ENCODE measurements at places on chromosomes 5 and 9.

GRCh38 chr9:116208417-116209232 lies 55.0 kb downstream of the PAPPA start:
- DNase-seq = no peak

GRCh38 chr9:93871286-93871685 lies 83.9 kb downstream of the BARX1 start:
- DNase-seq = no peak

DNA sequence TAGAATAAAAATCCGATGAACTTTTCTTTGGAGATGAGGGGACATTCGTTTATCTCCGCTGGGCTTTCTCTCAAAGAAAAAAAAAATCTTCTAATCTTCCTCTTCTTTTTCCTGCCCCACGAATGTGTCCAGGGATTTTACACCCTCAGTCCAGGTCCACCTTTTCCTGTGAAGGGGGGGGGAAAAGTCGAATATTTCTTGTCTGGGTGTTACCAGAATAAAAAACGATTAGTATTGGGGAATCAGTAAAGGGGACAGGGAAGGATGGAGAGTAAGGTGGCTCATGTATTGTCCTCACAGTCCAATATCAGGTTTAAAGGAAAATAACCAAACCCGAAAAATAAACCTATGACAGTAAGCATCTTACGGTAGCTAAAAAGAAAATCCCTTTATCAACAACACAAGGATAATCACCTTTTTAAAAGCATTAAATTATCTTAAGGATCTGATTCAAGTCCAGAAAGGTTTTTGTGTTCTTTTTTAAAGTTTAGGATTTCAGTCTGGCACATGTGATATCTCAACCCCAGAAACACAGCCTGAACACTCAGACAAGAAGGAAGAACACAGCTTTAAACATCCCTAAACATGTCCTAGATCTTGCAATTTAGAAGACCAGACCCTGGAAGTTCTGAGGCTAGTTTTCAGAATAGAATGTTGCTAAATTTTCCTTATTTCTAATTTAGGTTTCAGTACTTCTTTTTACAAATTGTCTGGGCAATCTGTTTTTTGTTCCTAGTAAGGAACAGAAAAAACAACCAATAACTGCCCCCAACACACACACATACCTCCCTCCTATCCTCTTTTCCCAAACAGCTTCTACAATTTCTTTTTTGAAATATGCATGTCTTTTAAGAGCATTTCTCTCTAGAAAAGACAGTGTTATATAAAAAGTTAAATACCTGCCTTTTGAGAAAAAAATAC lies 1.2 kb downstream of the ZNF608 start:
- DNase-seq = no peak

- no peak for DNase-seq
Observed at GRCh38 chr5:107289030-107289714, 381.6 kb downstream of the EFNA5 start.

DNA sequence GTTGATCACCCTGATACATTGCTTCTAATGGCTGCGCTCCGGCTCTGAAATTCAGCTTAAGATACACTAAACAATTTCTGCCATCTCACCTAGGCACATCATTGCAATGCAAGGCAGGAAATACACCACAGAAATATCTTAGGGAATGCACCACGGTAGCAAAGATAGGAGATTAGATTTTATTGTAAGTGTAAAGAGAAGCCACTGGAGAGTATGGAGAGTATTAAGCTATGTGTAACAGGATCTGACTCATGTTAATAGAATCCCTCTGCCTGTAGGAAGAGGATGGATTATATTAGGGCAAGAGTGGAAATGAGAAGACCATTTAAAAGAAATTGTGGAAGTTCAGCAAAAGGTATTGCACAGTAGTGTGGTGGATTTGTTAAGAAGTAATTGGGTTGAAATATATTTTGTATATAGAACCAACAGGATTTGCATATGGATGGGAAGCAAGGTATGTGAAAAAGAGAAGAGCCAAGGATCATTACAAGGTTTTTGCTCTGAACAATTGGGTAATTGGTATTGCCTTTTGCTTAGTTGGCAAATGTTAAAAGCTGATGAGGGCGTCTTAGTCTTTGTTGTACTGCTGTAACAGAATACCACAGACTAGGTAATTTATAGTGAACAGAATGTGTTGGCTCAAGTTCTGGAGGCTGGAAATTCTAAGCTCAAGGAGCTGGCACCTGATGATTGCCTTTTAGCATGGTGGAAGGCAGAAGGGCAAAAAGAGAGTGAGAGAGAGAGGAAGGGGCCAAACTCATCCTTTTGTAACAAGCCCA lies 636.1 kb downstream of the PSAT1 start:
- DNase-seq = no peak

DNA sequence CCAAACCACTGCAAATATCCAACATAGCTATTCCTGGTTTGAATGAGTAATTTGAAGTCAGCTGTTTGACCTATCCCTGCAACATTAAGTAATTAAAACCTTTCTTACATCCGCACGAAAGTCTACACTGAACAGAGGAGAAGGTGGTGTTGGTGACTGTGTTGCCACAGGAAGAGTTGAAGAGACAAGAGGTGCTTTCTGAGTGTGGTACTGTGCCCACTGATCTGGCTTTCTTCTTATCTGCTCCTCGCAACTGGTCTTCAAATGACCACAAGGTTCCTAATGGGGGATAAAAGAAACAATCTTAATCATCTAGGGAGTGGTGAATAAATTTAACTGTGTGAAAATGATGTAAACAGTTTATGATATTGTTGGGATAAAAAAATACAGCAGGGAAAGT lies 29.4 kb upstream of the PDCL start:
- no peak for DNase-seq

- no peak for DNase-seq
Observed at GRCh38 chr5:114312658-114313057, 49.2 kb upstream of the KCNN2 start.

GRCh38 chr5:61159836-61160235 lies 2.4 kb downstream of the SMIM15 start:
- DNase-seq = no peak

DNA sequence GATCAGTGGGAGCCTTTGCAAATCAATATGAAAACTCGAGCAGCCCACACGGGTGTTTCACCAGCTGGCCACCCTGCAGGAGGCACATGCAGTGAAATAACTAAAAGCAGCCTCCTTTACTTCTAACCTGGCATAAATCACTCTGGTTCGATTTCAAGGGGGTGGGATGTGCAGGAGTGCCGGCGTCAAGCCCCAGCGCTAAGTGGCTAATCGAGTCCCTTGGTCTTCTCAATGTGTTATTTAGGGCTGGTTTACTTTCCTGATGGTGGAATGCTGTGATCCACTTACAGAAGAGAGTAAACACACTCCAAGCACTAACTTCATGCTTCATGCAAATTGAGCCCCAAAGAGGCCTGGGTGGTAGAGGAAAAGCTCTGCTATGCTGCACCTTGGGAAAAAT lies 109.4 kb downstream of the TMEM174 start:
- DNase-seq = no peak

GRCh38 chr9:126299706-126300276 lies 26.8 kb upstream of the MVB12B start:
- no peak for DNase-seq

DNA sequence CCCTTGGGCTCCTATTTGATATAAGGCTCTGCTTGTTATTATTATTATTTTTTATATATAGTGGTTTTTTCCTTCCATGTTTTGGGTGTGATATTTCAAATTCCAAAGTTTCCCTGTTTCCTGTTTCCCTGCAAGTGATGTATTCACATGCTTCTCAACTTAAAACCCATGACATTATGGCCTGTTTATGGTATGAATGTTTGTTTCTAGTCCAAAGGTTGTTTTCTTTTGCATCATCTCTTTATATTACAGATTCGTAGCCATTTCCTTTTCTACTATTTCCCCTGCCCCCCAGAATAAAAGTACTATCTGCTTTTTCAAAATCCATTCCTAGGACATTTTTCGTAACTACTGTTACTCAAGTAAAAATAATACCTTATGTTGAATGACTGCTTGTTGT lies 7.5 kb downstream of the SEMA6A start:
- no peak for DNase-seq

DNA sequence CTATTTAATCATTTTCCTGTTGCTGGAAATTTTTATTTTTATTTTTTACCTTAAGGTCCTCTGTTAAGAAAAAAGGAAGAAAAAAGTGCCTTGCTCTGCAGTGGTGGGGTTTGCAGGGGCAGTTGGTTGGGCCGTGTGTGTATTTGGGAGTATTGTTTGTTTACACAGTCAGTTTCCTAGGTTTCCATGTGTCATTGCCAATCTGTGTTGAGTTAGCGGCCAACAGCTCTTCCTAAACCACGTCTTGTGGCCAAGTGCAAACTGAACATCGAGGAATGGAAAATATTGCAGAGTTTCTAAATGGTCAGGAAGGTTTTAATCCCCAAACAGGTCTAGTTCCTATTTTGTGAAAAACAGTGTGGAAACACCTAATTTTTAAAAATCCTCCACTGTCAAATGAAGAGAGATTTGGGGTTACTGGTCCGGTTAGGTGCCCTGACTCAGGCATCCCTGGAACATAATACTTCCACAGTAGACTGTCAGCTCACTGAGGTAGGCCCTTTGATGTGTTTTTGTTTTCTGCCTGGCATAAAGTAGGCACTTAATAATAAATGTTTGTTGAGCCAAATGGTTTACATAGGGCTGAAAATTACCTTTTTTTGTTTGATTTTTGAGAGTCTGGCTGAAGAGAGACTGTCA lies 37.0 kb downstream of the MAMDC2 start:
- DNase-seq = no peak

DNA sequence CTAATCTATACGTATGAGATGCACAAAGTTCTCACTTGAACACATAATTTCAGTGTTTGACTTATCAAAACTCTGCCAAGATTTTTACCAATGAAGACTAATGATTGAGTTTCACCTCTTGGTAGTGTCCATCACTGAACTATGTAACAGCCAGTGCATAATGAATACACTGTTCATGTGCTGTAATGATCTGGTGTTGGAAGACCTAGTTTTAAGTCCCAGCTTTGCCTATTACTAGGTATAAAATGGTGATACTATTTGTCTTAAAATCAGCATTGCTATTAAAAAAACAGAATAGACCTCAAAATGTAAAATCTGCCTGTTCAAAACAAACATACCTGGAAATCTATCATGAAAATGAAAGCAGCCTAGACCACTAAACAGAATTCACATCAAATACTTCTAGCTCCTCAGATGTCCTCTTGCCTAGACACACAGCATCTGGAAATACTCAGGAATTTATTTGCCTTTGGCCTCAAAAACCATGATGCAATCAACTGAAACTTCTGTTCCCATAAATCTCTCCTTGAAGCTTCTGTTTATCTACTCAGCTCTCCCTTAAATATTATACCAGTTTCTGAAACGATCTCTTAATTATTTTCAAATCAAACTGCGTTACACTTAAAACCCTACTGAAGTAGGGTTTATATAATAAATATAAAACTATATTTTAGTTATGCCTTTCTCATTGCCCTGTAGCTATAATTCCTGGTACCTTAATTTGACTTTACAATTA lies 38.1 kb downstream of the MRPS27 start:
- DNase-seq = peak; percentile 32

GRCh38 chr5:1277781-1278180 lies 17.1 kb downstream of the TERT start:
- DNase-seq = no peak

DNA sequence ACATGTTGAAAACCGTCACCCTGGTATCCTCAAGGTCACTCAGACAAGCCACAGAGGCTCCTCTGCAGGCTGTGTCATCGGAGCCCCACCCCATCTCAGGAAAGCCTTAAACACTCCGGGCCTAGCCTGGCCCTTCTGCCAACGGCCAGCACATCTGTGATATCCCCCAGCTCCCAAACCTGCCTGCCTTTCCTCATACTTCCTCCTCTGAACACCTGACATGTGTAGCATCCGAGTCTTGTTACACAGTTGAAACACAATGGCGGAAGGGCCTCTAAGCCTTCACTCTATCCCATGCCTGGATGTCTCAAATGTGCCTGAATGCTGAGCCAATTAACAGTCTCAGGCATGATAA lies 32.9 kb upstream of the TGFBR1 start:
- DNase-seq = no peak

DNA sequence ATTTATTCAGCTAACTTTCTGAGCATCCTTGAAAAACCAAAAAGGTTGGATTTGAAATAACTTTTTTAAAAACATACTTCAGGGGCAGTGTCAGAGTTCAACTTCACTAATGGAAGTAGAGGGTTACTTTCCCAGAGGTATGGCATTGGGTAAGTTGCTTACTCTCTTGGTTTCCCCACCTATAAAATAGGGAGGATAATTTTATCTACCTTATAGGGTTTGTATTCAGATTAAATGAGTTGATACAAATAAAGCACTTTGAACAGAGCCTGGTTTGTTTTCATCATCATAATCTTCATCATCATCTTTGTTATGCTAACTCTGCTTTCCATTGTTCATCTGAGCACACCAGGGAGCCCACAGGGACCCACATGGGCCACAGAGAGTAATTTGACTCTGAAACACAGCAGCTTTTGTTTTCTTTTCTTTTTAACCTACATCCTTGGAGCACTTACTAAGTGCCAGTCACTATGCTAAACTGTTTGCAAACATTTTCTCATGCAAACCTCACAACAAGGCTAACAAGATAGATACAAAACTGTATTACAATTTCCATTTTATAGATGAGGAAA lies 179.1 kb upstream of the SLC24A2 start:
- DNase-seq = no peak

GRCh38 chr5:96783326-96783725 lies 24.4 kb downstream of the ERAP1 start:
- no peak for DNase-seq

- DNase-seq = no peak
Observed at GRCh38 chr5:87784311-87784710, 371.6 kb upstream of the CCNH start.

GRCh38 chr5:149948993-149949392 lies 4.4 kb upstream of the PDE6A start:
- no peak for DNase-seq

DNA sequence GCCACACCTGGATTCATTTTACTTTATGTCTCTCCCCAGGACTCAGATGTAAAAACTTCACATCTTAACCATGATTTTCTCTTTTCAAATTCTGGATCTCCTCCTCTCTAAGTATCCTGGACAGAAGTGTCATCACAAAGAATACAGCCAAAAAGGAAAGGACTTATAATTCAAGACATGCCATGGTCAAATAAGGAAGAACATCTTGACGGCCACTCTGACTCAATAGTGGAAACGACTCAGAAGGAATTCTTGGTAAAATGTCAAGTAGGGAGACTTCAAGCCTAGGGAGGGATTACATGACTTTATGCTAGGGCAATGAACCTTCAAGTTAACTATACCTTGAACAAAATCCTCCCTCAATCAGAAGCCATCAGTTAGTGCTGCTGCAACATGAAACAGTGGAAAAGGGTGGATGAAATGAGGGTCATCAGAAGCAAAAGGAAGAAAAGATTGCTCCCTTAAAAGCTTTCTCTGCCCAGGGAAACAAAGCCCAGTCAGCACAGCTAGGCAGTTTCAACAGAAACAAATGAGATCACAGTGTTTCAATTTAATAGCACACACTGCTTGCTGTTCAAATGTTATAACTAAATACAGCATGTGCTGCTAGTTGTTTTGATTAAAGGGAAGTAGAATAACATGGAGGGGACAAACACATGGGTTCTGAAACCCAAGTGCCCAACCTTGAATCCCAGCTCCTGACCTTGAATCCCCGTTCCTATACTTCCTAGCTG lies 101.4 kb downstream of the LPAR1 start:
- no peak for DNase-seq

GRCh38 chr9:133374612-133375115 lies 1.2 kb downstream of the SURF4 start:
- no peak for DNase-seq

Measured in left renal cortex interstitium (tissue), 4 donors.